Nucleus accumbens (tissue), 56 donors: ENCODE measurements at places on chromosomes 7 and 10.

GRCh38 chr7:46679671-46680070 lies 758.6 kb upstream of the IGFBP3 start:
- no peak for DNase-seq

GRCh38 chr10:1293636-1294435 lies 237.7 kb downstream of the WDR37 start:
- DNase-seq: peak; percentile 57

DNA sequence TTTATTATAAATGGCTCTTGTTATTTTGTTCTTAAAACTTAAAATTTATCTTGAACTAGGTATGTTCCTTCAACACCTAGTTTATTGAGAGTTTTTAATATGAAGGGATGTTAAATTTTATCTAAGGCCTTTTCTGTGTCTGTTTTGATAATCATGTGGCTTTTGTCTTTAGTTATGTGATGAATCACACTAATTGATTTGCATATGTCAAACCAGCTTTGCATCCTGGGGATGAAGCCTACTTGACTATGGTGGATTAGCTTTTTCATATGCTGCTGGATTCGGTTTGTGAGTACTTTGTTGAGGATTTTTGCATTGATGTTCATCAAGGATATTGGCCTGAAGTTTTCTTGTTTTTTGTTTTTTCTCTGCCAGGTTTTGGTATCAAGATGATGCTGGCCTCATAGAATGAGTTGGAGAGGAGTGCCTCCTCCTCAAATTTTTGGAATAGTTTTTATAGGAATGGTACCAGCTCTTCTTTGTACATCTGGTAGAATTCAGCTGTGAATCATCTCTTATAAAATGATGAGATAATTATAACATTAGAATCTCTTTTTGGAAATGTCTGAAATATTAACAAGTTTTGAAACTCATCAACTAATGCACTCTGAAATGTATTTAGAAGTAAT lies 78.7 kb upstream of the AGR3 start:
- DNase-seq: no peak

DNA sequence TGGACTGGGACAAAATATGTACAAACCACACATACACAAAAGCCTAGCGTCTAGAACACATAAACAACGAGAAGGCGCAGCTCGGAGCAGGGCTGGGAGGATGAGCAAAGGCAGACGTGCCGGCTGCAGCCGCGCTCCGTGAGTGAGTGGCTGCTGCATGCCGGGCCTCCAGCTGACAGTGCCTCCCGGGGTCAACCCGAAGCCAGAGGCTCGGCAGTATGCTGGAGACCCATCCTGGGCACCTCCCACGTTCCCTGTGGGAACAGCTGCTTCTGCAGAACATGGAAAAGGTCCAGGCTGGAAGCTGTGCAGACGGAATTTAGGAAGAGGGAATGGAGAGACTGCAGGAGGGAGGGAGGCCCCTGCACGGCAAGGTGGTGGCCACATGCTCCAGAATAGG lies 3.6 kb upstream of the GPR146 start:
- no peak for DNase-seq

DNA sequence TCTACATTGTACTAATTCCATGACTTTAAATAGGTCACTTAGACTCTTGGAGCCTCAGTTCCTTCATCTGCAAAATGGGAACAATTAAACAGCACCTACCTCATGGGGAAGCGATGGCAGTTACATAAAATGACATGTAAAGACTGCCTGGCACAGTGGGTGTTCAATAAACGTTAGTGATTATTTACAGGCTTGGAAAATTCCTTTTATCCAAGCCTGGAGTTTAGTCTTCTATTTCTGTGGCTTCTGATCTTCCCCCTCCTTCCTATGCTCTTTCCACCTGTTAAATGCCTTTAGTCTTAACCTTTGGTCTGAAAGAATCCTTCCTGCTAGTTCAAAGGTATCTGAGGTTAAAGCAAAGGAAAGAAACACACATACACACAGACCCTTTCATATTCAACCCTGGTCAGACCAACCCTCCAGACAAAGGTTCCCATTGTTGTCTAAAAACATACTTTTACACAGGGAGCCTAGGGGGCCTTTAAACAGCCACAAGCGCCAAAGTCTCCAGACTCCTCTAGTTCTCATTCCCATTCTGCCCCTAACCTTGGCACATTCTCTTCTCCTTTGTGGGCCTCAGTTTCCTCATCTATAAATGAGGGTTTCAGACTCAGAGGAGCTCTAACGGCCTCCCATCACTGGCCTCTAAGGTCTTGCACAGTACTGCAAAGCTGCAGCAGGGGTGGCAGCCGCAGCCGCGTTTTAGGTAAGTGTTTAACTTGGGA lies 21.4 kb downstream of the SORBS1 start:
- DNase-seq: no peak

- no peak for DNase-seq
These were observed 357.1 kb downstream of the PCLO start for GRCh38 chr7:82805527-82805960.

- DNase-seq: no peak
These were observed 26.1 kb upstream of the C10orf120 start for GRCh38 chr10:122725768-122726167.

DNA sequence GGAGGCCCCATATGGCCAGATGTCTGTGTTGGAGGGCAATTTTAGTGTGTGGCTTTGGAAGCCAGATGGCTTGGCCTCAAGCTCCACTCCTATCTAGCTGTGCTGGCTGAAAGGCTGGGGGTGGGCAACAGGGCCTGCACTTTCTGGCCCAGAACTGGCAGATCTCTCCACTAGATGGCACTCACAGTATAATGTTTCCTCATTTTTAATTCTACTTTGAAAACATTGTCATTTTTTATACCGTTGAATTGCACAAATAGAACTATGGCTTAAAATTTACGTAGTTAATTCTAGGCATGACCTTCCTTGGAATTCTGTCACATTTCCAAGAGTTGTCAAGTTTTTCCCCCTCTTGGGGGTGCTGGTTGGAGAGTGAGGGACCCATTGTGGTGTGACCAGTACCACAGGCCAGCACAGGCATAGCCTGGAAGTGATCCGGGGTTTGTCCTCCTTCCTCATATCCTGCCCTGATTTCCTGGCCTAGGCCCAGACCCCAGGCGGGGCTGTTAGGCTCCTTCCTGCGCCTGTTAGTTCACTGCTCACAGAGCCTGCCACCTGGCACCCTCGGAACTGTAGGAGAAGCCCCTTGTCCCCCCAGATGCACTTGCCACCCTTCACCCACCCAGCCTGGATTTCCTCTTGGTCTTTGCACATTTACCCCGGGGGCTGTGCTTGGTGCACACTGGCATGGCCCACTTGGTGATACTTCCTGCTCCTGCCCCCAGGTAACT lies 52.8 kb downstream of the ARHGAP22 start:
- DNase-seq: no peak

GRCh38 chr7:147593271-147594057 lies 997.1 kb upstream of the C7orf33 start:
- no peak for DNase-seq

- DNase-seq: no peak
These were observed 125.8 kb downstream of the DLG5 start for GRCh38 chr10:77800738-77801266.

DNA sequence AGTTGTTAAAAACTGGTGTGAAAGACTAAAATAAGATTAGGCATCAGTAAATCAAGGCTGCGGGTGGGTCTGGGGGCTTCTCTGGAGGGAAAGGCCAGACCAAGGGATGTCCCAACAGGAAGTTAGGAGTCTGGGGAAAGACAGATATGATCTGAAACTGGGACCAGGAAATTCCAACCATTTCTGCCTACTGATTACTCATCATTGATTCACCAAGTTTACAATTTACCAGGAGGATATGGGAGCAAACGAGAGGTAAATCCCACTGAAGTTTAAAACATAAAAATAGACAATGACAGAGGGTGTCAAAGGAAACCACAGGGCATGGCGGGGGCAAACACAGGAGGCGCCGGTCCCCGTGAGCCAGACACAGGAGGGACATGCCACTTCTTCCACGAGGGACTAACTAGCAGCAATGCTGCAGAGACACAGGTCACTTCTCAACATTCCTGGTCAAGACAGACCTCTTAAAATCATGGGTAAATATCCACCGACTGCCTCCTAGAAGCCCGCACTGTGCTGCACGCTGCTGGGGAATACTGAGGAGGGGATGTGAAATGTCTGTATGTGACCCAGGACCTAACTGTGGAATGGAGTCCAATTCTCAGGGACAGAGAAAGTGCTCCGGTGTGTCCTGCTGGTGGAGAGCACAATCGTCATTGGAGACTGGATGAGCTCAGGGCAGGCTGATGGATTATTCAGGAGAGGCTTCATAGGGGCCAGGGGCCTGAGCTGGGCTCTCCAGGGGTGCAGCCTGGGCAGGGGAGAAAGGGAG lies 153.4 kb upstream of the KLF14 start:
- DNase-seq: no peak

DNA sequence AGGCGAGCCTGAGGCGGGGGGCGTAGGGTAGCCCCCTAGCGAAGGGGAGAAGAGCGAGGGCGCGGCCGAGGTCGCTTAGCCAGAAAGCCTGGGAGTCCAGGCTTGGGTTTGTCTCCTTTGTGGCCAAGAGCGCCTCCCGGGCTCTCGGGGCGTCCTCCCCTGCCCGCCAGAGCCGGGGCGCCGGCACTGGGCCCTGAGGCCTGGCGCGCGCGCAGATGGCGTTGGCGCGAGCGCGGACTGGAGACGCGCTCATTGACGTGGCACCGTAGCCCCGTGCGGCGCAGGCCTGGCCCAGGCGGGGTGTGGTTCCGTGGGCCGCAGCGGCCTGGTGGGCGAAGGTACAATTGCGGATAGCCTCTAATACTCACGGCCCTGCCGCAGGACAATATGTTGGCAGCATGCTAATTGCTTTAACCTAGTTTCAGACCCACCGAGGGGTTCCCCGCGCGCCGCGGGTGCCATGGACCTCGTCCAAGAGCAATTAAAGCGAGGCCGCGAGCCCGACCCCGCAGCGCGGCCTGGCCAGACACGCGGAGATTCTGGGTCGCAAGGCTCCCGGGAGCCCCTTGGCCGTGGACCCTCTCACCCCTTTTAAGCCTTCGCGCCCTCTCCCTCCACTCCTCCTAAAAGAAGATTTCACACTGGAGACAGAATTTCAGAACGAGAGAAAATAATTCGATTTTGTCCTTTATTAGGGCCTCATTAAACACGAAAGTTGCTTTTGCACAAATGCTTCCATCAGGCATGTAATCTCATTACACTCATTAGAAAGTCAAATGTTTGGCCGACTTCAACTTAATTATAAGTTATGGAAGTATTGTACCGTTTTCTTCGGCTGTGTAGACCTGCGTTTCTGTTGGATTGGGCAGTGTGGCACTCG lies 3.1 kb downstream of the PTF1A start:
- DNase-seq: no peak

GRCh38 chr7:69032848-69033247 lies 565.4 kb upstream of the AUTS2 start:
- no peak for DNase-seq

DNA sequence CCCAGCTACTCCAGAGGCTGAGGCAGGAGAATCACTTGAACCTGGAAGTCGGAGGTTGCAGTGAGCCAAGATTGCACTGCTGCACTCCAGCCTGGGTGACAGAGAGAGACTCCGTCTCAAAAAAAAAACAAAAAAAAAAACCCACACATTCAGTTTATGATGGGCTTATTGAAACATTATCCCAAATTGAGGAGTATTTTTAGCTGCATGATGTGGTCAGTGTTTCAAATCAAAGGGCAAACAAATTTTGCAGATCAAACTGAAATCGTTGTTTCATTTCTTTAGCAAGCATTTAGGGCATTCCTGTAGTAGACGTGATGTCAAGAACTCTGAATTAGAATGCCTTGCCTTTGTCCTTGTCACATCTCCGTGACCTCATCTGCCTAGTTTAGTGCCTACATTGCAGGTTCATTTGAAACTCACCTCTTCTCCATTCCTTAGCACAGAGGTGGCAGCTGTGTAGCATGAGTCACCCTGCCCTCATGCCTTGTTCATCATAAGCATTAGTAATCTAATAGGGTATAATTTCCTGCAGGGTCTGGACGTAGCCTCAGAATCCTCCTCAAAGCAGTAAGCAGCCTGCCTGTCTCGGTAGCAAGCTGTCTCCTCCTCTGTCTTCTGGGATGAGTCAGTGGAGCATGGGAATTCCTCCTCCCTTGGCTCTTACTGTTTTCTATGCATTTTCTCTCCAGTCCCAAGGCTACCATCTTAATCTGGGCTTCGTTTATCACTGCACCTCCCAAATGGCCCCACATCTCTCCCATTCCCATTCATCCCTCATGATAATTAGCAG lies 73.8 kb downstream of the CUL1 start:
- DNase-seq: no peak
